Activated T-helper 1 cell treated with Interleukin-2 at 50 U/mL for 16 hours (primary cell): ENCODE measurements at places on chromosomes 3 and 15.
A peak's percentile ranks its signal among the peaks of the same experiment; 100 is the strongest.

- no peak for DNase-seq
Observed at GRCh38 chr15:98873441-98874218, 134.0 kb downstream of the PGPEP1L start.

DNA sequence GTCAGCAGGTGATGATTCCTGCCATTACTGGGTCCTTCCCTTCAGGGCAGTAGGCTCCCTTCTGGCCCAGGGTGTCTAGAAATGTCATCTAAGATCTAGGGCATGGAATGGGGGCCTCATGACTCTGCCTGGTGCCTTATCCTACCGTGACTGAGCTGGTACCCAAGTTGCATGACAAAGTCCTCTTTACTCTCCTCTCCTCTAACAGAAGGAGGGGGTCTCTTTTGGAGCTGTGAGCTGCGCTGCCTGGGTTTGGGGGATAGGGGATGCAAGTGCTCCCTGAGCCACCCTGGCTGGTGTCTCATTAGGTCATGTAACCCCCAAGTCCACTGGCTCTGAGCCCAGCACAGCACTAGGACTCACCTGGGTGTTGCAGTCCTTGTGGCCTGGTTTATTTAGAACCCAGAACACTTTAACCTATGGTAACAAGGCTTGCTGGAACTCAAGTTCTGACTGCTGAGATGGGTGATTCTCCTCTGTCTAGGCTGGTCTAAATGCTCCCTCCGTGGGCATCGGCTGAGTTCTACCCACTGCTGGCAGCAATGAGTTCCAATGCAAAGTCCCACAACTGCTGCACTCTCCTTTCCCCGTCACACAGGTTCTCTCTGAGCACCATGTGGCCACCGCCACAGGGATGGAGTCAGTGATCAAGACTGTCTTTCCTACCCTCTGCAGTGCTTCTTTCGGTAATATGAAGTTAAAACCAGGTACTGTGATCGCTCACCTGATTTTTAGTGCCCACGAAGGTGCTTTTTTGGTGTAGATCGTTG, 34.0 kb downstream of the XXYLT1 start:
- no peak for DNase-seq

GRCh38 chr3:126541628-126542339, 16.9 kb downstream of the C3orf22 start:
- DNase-seq: no peak

- DNase-seq: no peak
Observed at GRCh38 chr3:13951184-13951583, 71.3 kb upstream of the WNT7A start.

- no peak for DNase-seq
Observed at GRCh38 chr3:72155391-72156064, 370.6 kb upstream of the PROK2 start.

GRCh38 chr15:73901126-73901810, 25.0 kb upstream of the LOXL1 start:
- no peak for DNase-seq

DNA sequence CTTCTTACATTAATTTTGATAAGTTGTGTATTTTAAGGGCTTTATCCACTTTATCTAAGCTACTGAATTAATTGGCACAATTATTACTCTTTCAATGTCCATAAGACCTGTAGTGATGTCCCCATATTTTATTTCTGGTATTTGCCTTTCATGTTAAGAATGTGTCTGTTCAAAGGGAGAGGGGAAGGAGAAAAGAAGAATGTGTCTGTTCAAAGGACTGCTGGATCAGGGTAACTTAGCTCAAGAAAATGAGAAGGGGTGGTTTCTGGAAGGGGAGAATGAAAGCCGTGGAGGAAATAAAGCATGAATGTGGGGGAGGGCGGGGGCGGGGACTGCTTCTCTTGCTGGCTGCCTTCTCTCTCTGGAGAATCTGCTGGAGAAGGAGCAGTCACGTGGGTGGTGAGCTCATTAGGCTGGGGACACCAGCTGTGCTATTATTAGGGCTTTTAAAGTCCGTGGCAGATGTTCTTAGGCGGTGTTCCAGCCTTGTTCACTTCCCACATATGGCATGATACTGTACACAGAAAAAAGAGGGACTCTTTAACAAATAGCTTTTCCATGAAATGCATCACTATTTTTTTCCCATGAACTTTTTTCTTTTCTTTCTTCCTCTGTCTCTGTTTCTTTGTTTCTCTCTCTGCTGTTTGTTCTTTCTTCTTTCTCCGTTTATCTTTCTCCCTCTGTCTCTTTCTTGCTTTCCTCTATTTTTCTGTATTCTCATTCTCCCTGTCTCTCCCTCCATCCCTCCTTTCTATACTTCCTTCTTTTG, 63.7 kb upstream of the ULK4 start:
- no peak for DNase-seq

- no peak for DNase-seq
Observed at GRCh38 chr15:83248151-83249029, 36.1 kb downstream of the BNC1 start.

DNA sequence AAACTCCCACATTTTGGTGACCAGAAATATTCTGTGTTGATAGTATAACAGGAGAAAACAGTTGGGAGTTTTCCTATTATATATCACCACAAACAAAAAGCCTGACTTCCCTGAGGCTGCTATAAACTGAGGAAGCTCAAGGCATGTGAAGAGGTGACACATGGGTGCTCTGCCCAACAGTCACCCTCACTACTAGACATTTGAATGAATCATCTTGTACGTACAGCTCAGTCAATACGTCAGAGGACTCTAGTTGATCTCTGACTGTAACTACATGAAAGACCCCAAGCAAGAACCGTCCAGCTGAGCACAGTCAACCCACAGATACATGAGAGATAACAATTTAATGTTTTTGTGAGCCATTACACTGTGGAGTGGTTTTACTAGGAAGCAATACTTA, 338.3 kb upstream of the ATP11B start:
- no peak for DNase-seq

DNA sequence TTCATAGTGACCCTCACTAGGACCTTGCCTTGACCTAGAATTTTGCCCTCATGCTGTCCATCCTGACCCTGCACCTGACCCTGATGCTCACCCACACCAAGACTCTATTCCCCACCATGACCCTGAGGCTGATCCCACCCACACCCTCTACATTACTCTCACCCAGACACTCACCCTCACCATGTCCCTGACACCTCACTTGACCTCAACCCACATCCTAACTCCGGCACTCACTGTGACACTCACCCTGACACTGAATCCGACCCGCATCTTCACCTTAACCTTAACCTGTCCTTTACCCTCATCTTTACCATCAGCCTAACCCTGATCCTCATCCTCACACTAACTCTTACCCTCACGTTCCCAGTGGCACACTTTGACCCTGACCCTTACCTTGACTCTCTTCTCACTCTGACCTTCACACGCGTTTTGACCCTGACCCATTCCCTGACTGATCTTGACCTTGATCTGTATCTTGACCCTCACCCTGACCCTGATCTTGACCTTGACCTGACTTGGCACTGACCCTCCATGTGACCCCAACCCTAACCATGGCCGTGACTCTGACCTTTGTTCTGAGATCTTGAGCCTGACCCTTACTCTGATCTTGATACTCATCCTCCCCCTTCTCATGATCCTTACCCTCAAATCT, 22.2 kb upstream of the SLC25A26 start:
- DNase-seq: no peak

DNA sequence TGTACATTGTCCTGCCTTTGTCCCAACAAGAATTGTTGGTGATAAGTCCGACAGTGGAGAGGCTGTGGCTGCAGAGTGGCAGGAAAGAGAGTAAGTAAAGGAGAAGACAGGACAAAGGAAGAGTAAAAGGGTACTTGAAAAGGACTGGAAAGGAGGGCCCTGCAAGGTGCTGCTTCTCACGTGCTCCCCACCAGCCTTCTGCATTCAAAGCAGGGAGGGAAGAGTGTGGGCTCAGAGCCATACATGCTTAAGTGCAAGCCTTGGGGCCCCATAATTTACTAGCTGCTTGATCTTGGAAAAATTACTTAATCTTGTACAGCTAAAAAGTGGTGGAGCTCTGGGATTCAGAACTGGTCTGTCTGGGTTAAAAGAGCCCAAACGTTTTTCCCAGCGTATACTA, 29.9 kb downstream of the MME start:
- DNase-seq: no peak

- no peak for DNase-seq
Observed at GRCh38 chr3:11757441-11757875, 89.2 kb downstream of the TAMM41 start.

- no peak for DNase-seq
Observed at GRCh38 chr3:162390891-162391290, 894.3 kb downstream of the OTOL1 start.

- no peak for DNase-seq
Observed at GRCh38 chr3:17954801-17955200, 212.4 kb upstream of the TBC1D5 start.

- no peak for DNase-seq
Observed at GRCh38 chr15:83282776-83283137, 1.7 kb downstream of the BNC1 start.

- no peak for DNase-seq
Observed at GRCh38 chr3:132236701-132237651, 80.2 kb upstream of the ACP3 start.

- DNase-seq: no peak
Observed at GRCh38 chr15:65404186-65404872, 18.4 kb downstream of the IGDCC4 start.

DNA sequence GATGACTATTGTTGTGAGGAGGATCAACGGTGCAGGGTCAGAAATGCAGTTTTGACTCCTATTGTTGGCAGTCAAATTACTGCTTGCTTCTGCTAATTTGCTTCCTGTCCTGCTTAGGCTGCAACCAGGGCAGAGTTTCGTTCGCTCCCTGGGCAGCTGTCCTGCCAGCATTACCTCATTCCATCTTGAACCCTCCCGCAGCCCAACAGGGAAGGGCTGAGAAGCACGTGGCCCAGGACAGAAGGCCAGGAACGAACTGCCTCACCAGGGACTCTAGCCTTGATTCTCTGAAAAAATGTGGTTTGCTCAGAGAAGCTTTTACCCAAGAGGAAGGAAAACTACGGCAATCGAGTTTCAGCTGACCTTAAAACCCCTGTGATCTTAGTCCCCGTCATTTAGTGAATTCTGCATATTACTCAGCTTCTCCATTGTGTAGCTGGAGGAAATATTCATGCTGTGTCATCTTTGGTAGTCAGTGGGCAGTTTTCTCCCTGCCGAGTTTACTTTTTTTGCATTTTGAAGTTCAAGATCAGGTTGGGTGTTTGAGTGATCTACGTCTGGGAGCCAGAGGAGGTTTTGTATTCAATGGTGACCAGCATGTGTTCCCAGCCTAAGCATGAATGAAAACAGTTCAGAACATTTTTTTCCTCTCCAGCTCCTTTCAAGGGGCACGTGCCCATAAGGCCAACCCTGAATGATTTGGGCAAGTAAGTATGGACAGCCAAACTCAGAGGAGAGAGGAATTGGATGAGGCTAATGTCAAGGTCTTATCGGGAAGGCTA, 23.0 kb downstream of the TLNRD1 start:
- no peak for DNase-seq

- DNase-seq: no peak
Observed at GRCh38 chr15:51128701-51129100, 34.0 kb upstream of the TNFAIP8L3 start.

DNA sequence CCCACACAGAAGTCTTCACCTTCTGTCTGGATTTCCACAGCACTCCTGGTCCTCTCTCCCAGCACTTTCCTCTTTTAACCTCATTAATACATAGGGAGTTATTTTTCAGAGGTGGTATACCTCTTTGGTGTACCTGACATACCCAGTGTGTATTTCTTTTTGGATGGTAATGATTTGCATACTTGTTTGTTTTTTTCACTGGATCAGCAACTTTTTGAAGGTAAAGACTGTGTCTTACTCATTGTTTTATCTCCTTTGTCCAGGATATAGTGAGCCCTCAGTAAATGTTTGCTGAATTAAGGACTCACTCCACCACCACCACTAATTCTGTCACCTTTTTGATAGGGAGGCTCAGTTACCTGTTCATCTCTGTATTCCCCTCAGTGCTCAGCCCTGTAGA, 52.1 kb downstream of the SACM1L start:
- DNase-seq: no peak

GRCh38 chr3:16056217-16056616, 118.3 kb upstream of the GALNT15 start:
- no peak for DNase-seq

DNA sequence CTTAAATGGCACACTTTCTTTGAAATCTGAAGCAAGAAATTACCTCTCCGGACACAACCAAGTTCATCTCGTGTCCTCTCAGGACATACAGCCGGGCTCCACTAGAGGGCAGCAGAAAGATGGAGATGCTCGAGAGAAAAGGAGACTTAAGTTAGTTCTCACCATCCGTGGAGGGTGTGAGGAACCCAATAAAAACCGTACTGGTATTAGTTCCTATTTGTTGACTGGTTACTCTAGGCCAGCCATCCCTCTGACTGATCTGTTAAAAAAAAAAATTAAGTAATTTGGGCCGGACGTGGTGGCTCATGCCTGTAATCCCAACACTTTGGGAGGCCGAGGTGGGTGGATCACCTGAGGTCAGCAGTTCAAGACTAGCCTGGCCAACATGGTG, 7.9 kb upstream of the CYP11A1 start:
- peak; percentile 60 for DNase-seq

GRCh38 chr3:34239287-34239686, 440.9 kb downstream of the PDCD6IP start:
- DNase-seq: no peak

GRCh38 chr3:12839156-12839946, 2.0 kb downstream of the RPL32 start:
- DNase-seq: no peak

- no peak for DNase-seq
Observed at GRCh38 chr15:79943820-79944219, 27.2 kb downstream of the BCL2A1 start.

GRCh38 chr3:46954178-46954577, 22.4 kb downstream of the CCDC12 start:
- DNase-seq: no peak

DNA sequence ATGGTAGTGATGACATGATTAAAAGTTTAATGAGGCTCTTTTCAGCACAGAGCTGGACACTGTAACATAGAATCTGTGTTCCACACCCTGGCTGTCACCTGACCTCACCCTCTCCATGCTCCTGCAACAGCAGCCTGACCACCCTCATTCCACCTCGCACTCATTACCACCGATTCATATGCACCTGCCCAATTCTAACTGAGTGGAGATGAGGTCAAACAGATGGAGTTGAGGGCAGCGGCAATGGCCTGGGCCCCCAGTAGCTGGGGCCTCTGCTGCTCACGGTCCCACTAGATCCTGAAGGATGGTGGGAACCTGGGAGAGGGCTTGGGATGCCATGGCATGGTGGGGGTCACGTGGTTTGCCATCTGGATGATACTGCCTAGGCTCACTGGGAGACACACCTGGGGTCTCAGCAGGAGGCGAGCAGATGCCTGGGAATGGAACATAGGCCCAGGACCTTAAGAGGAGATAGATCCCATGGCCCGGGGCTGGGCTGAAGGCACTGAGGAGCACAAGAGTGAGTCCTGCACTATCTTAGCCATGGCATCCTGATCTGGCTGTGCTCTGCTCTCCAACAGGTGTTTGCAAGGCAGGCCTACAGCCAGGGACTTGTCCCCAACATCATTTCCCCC, 1.3 kb downstream of the SCN5A start:
- no peak for DNase-seq
